ENCODE measurements at places on chromosomes 5 and 9.
A peak's percentile ranks its signal among the peaks of the same experiment; 100 is the strongest.

DNA sequence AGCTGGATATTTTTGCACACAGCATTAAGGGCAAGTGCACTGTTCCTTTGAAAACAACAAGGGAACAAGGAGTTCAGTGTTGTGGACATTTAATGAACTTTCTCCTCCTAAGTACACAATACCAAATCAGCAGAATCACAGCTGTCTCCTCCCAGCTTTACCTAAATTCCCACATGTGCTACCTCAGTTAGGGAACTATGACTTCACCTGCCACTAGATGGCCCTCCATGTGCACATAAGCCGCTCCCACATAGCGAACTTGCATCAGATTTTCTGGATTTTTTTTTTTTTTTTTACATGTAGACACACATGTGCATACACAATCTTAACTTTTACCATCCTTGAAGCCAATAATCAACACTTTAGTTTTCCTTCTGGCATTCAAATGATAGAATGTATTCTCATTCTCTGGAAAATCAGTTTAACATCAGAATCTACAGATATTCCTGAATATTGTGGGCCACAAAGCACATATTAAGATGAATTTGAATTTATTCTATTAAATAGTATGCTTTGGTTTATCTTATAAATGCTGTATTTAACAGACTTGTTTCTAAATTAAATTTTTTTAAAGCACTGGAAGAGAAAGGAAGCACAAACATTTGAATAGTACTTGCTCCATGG lies 123.6 kb downstream of the PALM2AKAP2 start:
- peak; percentile 83 for DNase-seq

DNA sequence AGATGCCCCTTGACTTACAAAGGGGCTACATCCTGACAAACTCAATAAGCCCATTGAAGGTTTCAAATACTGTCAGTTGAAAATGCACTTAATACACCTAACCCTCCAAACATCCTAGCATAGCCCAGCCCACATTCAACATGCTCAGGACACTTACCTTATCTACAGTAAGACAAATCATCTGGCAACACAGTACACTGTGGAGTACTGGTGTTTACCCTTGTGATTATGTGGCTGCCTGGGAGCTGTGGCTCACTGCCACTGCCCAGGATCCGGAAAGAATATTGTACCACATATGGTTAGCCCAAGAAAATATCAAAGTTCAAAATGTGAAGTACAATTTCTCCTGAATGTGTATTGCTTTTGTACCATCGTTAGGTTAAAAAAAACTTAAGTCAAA lies 562.2 kb downstream of the HTR1A start:
- DNase-seq = no peak

DNA sequence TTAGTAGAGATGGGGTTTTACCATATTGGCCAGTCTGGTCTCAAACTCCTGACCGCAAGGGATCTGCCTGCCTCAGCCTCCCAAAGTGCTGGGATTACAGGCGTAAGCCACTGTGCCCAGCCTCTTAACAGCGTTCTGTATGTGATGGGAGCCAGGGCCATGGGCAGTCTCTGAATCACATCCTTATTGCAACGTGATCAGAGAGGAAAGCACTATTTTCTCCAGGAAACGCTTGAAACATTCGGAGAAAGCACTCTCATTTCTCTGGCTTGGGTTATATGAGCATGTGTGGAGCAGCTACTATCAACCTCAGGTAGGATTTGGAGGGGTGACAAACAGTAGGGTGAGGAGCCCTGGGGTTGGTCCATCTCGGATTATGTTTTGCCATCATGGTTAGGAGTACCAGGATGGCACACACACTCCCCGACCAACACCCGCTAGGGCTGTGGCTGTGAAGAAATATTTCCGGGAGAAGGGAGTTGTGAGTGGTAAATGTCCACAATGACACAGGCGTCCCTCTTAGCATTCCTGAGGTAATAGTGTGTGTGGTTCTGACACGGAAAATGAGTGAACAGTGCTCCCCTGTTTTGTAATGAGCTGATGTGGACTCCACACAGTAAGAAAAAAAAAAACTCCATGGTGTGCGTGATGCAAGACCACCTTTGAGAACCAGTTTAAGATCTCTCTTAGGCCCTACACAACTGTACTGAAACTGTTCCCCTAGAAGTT lies 406.2 kb upstream of the ZNF608 start:
- no peak for DNase-seq

GRCh38 chr5:67366691-67367395 lies 170.2 kb upstream of the CD180 start:
- no peak for DNase-seq

DNA sequence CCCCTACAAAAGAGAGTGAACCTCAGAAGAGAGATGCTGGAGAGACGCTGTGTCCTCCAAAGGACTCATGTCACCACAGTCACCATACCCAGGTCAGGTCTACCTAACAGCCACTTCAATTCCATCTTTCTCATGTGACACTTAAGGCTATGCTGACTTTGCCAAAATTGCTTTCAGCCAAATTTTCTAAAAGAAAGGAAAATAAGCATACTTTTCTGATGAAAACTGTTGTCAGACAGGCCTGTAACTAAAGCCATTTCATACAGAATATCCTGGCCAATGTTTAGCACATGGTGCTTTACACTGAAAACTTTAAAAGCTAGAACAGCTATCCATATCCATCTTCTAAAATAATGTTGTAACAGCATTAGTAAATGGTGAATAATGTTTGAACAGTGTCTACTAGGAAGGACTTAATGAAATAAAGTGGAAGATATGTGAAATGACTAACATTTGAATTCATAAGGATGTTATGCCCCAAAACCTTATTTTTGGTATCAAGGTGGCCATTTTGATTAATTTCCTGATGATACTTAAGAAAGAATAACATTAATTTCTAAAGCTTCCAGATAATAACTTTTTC lies 97.2 kb downstream of the NFIB start:
- no peak for DNase-seq

- peak; percentile 76 for DNase-seq
Measured at GRCh38 chr5:134100283-134101091, 14.0 kb upstream of the TCF7 start.

DNA sequence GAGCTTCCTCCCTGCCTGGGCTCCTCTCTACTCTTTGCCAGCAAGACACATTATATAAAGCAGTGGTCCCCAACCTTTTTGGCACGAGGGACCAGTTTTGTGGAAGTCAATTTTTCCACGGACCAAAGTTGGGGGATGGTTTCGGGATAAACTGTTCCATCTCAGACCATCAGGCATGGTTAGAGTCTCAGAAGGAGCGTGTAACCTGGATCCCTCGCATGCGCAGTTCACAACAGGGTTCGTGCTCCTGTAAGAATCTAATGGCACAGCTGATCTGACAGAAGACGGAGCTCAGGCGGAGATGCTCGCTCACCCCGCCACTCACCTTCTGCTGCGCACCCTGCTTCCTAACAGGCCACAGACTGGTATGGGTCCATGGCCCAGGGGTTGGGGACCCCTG lies 142.8 kb downstream of the LIFR start:
- no peak for DNase-seq

DNA sequence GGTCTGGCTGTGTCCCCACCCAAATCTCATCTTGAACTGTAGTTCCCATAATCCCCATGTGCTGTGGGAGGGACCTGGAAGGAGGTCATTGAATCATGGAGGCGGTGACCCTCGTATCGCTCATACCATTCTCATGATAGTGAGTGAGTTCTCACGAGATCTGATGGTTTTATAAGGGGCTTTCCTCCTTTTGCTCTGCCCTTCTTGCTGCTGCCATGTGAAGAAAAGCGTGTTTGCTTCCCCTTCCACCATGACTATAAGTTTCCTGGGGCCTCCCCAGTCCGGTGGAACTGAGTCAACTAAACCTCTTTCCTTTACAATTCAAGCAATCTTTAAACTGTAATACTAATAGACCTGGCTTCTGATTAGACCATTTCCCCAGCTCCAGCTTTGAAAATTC lies 92.2 kb upstream of the SARDH start:
- DNase-seq = peak; percentile 16

DNA sequence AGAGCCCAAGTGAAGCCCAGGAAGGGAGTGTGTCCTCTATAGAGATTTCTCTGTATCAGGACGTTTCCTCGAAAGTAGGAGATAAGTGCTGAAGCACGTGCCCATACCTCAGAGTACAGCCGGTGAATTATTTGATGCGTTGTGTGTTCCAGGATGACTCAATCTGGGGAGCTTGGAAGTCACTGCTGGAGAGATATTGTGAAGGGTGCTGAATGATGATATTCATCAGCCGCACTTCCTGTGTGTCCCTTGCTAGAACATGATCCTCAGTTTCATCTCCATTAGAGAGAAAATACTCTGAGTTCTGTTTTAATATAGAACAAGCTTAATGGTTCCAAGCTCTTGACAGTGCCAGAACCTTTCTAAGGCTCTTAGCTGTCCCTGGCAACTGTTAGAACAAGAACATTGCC lies 402.3 kb upstream of the ADAMTSL1 start:
- peak; percentile 30 for DNase-seq

GRCh38 chr5:96876292-96876850 lies at the start of gene ERAP2:
ERAP2 (plus strand) TSS chr5:96876500; CDS start chr5:96879686, 3,186 bp downstream.
- DNase-seq = peak; percentile 52

DNA sequence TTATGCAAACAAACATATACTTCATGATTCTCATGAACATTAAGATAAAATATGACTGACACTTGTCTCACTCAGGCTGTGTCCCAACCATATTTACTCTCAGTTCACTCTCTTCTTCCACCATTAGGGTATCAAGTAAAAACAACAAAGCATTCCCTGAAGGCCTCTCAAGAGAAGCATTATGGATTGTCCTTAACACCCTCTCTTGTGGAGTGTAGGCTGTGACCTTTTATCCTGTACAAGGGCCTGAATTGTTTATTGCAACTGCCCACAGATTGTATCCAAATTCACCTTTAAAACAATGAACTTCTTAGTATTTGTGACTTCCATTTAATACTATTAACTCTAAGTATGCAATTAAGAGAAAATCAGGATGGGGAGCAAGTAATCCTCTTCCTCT lies 78.1 kb downstream of the RICTOR start:
- DNase-seq = no peak

GRCh38 chr9:14981291-14981950 lies 71.2 kb upstream of the FREM1 start:
- DNase-seq = no peak

DNA sequence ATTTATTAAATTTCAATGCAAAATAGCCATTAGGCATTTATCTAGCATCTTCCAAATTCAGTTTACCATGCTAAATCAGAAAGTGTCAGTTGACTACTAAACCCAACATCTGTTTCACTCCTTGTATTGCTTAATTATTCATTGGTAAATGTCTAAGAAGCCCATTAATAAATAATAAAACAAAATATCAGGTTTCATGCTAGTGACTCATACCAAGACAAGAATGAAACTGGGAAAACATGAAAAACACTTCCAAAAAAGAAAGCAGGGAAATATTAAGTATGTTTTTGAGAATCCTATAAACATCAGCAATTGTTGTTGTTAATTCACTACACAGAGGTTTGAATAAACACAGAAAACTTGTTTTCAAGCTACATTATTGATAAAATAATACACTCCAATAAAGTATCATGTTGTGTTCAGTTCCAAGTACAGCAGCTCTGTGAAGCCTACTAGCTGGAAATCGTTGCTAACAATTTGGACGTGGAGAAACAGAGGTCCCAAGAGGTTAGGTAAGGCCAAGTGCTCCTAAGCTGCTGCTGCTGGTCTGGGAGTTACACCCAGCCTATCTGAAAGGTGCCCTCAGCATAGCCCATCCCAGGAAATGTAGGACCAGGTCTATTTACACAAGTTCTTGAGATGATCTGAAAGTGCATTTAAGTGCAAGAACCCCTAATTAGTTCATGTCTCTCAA lies 78.8 kb downstream of the GNAQ start:
- DNase-seq = peak; percentile 49

DNA sequence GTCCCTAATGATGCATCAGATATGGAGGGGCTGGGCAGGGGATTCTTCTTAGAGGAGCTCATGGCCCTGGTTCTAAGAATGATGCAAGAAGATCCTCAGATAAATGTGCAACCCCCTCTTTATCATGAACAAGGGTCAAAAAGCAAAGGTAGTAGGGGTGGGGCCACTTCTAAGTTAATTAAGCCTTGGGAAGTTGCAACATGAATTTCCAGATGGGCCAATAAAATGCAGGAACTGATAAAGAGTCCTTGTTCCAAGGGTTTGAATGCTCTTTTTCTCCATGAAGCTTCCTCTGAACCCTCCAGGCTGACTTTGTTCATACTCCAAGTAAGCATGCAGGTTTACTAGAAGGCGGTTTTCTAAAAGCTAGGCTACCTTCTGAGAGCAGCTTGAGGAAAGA lies 25.6 kb downstream of the PCA3 start:
- DNase-seq = no peak

DNA sequence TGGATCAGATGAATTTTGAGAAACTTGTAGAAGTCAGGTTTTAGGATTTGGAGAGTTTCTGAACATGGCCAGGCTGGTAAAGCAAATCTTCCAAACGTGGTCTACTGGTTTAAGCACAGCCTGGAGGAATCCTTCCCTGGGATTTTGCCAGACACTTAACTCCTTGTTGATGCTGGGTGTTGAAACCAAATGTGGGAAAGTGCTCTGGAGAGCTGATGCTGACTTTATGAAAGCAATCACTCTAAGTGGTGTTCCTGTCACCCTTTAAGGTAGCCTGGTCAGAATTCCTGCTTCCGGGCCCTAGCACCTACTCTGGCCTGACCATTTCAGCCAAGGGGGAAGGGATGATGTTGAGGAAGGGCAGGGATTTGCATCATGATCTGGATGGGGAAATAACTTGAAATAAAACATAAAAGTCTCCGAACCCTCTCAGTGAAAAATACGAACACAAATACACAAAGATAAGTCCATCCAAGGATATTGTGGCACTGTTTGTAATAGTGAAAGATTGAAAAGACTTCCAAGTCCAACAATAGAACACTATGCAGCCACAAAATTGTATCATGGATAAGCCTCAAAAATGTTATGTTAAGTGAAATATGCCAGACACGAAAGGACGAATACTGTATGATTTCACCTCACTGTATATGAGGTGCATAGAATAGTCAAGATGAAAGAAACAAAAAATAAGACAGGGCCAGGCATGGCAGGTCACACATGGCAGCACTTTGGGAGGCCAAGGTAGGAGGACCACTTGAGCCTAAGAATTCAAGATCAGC lies 57.7 kb downstream of the PDE6A start:
- peak; percentile 33 for DNase-seq

- no peak for DNase-seq
Measured at GRCh38 chr5:68463606-68464005, 248.1 kb downstream of the PIK3R1 start.

DNA sequence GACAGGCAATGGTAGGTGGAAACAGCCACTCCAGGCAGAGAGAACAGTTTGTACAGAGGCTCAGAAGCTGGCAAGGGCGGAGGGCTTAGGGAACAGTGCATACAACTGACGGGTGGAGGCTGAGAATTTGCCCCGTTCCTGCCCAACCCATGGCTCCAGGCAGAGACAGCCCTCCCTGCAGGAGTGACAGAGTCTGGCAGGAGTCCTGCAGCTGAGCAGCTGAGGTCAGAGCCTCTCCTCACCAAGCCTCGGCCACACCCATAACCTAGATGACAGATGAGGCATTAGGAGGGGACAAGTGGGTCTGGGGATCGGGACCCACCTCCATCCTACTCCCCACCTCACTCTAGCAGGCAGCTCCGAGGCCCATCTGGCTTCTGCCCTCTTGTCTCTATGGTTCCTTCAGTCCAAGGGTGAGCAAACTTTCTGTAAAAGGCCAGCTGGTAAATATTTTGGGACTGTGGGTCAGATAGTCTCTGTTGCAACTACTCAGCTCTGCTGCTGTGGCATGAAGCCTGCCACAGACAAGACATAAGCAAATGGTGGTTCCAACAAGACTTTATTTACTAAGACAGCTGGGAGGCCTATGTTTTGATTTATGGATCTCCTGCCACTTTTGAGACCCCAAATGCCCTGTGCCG lies 83.7 kb downstream of the SH3TC2 start:
- no peak for DNase-seq

Measured in IMR-90 (cell line).